LoVo (cell line): ENCODE measurements at places on chromosomes 1 and 21.

DNA sequence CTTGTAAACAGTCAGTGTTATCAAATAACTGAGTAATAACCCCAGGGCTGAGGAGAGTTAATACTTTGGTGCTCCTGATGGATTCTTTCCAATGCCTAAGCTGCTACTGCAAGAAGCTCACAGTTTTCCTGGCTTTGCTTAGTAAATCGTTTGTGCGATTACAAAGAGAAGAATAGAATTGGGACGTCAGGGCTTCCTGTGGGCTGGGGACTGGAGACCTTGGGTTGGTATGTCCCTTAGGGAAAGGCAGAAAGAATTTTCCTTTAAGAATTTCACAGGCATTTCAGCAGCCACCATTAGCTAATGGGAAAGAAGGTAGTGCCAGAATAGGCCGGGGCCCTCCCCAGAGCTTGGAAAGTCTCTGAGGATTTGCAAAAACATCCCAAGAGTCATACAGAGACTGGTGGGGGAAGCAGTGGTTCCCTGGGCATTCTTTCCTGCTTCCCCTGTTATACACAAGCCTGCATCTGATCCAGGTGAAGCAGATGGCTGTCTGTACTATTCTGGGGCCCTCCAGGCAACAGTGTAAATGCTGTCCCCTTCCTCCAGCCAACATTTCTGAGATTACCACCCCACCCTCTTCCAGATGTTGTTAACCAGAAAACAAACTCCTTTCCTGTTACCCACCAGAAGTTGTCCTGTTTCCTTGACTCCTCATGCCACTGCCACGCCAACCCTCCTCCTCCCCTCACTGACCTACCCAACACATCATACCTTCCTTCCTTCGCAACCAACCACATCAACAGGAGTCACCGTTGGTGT is 40.2 kb downstream of the PLXNA2 start:
- DNase-seq, result no peak

- DNase-seq, result peak; percentile 23
Observed at GRCh38 chr1:220378571-220379302, 106.5 kb upstream of the RAB3GAP2 start.

GRCh38 chr1:181397845-181398244 is 85.5 kb upstream of the CACNA1E start:
- DNase-seq, result no peak

DNA sequence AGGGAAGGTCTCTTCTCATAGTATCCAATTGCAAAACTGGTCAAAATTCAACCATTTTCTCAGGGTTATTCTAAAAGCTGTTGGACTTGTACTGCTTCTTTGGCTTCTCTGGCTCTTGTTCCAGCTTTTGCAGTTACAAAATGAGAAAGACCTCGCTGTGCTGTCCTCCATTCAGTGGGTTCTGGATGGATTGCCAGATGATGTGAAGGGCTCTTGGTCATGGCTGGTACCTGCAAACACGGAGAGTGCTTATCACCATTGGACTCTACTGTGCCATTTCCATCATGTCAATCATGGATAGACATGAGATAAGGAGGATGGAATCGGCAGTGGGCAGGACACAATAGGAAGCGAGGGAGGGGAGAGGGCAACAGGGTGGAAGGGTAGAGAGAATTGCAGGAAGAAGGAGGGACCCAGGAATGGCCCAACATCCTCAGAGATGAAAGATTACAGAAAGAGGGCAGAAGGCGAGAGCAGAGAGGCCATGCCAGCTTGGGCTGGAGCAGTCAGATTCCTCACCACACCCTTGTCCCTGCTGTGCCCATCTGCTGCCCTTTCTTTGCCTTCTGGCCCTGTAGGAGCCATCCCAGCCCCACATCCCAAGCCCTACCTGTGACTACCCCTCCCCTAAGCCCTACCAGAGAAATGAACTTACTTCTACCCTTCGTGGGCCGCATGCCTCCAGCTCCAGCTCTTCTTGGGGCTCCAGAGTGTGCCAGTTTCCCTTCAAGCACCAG is 70.3 kb downstream of the HIVEP3 start:
- no peak for DNase-seq

DNA sequence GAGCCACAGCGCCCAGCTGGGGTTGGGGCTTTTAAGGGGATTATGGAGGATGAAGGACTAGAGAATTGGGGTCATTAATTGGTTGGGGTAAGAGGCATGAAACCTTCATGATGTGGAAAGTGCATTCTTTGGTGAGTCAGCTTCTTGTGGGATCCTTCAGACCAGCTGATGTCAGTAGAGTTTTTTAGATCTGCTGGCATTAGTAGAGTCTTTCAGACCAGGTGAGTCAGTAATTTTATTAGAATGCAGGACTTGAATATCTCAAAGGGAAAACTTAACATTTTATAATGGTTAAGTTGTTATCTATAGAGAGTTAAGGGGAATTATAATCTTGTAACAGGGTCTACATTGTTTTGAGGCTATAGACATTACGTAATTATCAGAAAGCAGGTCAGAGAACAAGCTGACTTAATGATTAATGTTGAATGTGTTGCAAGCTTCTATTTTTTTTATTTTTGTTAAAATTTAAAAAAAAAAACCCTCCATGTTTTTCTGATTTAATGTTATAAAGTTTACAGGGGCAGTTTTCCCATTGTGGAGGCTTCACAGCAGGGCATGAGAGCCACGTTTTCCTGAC is 160.9 kb upstream of the FMN2 start:
- DNase-seq, result no peak

GRCh38 chr1:43279666-43280065 is 5.7 kb downstream of the C1orf210 start:
- DNase-seq, result no peak

GRCh38 chr1:110477041-110477440 is 26.1 kb downstream of the PROK1 start:
- peak; percentile 87 for DNase-seq

DNA sequence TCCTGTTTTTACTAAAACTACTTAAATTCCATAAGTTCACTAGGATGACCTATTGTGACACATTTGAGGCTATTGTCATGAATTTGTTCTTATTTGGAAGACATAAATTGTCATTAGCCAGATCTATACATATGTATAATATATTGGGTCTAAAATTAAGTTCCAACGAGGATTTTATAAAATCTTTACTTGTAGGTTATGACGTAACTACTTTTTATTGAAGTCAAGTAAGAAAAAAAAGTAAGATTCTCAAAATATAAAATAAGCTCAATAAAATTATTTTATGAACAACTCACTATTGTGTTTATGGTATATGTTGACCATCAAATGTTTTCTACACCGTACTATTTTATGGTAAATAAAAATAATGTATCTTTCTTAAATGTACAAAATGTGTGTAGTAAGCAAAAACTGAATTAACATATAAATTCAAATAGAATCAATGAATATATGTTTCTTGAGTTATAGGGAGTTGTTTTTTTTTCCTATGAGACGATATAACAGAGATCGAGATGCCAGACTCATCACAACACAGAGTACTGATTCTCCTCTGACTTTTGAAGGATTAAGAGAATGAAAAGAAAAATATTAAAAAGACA is 64.1 kb downstream of the NEGR1 start:
- no peak for DNase-seq

GRCh38 chr1:27141266-27142003 is 13.5 kb downstream of the SLC9A1 start:
- DNase-seq, result peak; percentile 69

DNA sequence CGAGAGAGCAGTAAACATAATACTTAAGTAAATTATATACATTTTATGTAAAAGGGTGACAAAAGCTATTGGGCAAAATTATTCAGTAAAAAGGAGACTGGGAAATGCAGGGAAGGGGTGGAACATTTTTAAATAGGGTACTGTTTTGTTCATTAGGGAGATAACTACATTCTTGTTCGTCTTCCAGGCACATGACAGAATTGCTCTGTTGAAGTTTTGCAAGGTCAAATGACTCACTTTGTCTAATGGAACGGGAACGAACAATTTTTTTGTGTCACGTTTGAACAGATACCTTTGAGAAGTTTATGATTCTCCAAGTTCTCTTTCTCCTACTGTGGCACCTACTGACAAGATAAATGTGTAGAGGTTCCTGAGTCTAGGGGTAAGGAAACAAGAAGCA is 382.3 kb upstream of the ZRANB2 start:
- no peak for DNase-seq

- DNase-seq, result no peak
Observed at GRCh38 chr21:32974653-32975052, 51.1 kb upstream of the OLIG2 start.

DNA sequence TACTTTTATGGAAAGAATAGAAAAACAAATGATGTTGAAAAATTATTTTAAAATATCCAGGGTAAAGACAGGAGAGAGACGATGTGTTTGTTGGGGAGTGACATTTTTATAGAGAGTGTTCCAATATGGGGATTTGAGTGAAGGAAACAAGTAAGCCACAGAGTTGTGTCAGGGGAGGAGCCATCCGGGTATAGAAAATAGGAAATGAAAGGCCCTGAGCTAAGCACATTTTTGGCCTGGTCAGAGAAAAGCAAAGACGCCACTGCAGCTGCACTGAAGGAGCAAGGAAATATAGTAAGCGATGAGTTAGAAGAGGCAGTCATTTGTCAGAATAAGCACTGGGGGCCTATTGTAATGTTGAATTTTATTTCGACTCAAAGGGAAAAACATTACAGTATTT is 107.3 kb upstream of the ADGRL4 start:
- no peak for DNase-seq

DNA sequence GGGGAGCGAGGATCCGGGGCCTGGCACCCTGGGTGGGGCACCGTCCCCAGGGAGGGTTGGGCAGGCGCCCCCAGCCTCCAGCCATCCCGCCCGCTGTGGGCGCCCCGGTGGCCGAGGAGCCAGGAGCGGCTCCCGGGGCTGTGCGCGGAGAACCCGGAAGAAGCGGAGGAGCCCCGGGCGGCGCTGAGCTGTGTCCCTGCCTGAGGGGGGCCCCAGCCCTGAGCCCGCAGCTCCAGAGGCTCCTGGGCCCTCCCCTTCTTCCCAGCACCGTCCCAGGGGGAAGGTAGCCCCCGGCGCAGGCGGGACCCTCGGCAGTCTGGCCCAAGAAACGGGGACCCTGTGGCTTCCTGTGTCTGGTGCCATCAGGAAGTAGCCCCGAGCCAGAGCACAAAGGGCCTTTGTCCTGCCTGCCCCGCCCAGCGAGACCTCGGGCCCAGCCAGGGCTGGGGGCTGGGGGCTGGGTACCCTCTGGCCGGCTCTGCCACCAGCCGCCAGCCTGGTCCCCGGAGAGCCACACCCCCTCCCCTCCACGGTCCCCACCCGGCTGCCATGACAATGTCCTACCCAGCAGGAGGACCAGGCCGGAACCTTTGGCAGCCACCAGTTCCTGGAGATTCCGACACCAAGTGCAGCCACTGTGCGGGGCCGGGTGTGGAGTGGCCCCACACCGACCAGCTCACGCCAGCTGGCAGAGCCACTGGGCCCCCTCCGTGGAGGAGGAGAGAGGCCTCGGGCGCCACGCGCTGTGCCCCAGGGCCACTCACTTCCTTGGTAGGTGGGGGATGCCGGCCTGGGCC is 15.6 kb upstream of the TTLL10 start:
- peak; percentile 81 for DNase-seq

DNA sequence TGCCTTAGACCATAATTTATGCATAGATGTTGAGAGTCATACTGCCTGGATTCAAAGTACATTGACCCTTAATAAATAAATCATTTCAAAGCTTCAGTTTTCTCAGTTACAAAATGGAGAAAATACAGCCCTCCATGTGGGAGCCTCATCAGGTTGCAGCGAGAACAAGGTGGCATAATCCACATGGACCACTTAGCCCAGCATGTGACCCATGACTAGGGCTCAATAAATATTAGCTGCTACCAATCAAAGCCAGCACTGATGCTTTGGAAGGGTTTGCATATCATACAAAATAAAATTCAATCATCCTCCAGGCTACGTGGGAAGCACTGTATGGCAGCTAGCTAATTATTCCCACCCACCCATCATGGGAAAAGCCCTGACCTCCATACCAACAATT is 33.5 kb upstream of the RGS7 start:
- no peak for DNase-seq

DNA sequence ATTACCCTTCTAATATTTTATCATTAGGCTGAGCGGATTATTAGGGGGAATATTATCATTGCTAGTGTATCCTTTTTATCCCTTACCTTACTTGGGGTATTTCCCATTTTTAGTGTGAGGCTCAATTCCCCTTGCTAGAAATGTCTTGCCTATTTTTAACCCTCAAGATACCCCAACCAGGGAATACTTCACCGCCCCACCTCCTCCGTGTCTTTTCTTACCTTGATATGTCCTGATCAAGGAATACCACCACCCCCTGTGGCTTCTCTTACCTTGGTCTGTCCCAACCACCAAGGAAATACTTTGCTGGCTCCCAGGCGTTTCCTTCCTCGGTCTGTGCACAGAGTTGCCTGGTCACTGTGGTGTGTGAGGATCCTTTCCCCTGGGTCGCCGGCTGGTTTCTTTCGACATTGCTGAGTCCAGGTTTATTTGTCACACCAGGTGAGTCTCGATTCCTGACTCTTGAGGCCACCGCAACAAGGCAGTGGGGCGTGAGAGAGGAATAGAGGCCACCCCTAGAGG is 57.8 kb downstream of the SERINC2 start:
- DNase-seq, result no peak

GRCh38 chr1:24425441-24425840 is 9.8 kb downstream of the NIPAL3 start:
- no peak for DNase-seq

DNA sequence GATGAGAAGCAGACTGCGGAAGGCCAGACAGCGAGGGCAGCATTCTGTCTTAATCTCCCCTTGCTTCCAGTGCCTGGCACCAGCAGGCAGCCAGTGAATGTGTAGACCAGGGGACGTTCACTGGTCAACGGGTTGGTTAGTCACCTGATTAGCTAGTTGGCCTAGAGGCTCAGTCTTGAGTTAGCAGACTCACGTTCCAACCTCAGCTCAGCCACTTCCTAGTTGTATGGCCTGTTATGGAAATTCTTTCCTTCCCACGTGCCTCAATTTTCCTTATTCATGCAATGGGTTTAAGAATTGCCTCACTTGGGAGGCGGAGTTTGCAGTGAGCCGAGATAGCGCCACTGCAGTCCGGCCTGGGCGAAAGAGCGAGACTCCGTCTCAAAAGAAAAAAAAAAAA is 249.6 kb upstream of the TMEM51 start:
- no peak for DNase-seq
